ENCODE measurements at places on chromosomes 4 and X.

- no peak for DNase-seq
These were observed 71.8 kb downstream of the FAM193A start for GRCh38 chr4:2608291-2608690.

DNA sequence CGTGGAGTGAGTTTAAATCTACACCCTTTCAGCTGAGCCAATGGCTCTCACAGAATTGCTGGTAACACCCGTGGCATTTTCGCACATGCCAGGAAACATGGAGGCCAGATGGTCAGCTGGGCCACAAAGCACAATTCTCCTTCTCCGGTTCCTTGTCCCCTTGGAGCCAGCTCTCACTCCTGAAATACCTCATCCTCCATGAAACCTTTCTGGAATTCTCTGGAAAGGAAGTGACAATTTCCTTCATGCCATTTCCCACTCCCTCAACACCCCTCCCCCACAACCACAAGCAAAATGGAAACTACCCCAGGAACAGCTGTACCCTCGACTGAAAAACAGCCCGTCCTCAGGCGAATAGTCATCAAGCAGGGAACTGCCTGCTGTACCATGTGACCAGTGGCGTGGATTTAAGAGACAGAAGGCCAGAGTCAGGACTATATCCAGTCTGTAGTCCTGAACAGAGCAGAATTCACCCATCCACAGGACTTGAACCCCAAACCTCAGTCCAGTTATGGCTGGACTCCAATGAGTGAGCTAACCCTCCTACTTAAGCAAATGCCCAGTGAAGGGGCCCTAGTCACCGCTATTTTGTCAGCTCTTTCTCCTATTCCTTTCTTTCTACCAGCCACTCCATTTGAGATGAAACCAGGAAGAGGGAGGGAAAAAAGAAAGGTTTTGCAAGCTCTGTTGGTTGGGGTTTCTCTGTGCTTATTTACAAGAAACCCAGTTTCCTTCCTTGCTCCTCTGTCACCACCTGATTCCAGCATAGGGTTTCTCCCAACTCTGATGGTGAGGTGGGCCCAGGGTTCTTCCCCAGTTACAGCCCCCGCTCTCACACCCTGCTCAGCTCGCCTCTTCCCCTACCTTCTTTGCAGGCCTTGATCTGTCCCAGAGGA is 24.5 kb downstream of the ELF4 start:
- DNase-seq, result peak; percentile 43

DNA sequence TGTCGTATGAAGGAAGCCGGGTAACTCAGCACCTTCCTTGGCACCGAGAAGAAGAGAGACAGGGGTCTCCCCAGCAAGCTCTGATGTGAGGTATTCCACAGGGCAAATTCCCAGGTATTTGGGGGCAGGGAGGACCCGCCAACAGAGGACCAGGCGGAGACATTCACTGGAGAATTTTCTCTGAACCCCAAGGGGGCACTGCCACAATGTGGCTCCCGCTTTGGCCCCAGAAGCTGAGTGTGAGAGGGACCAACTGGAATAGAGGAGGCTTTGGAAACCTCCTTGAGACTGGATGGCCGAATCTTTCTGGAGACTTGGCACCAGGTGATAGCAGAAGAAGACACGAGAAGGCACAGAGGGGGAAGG is 735 bp upstream of the GABRE start:
- DNase-seq, result no peak

- peak; percentile 62 for DNase-seq
These were observed 121.0 kb downstream of the ENPP6 start for GRCh38 chr4:184096561-184097240.

GRCh38 chrX:133056341-133056740 is 40.6 kb downstream of the USP26 start:
- peak; percentile 0 for DNase-seq

Measured in fibroblast of skin of right quadriceps (primary cell).